ENCODE measurements at places on chromosomes 16 and 17. TPM values are rescaled to one million over a fixed set of nuclear protein-coding genes. Genes with fewer than 3 reads are reported as not detected.

ASGR1 gene
- not detected for total RNA-seq

- DNase-seq, result peak; percentile 65
Measured at GRCh38 chr16:23435500-23435899, 17.5 kb downstream of the COG7 start.

DNA sequence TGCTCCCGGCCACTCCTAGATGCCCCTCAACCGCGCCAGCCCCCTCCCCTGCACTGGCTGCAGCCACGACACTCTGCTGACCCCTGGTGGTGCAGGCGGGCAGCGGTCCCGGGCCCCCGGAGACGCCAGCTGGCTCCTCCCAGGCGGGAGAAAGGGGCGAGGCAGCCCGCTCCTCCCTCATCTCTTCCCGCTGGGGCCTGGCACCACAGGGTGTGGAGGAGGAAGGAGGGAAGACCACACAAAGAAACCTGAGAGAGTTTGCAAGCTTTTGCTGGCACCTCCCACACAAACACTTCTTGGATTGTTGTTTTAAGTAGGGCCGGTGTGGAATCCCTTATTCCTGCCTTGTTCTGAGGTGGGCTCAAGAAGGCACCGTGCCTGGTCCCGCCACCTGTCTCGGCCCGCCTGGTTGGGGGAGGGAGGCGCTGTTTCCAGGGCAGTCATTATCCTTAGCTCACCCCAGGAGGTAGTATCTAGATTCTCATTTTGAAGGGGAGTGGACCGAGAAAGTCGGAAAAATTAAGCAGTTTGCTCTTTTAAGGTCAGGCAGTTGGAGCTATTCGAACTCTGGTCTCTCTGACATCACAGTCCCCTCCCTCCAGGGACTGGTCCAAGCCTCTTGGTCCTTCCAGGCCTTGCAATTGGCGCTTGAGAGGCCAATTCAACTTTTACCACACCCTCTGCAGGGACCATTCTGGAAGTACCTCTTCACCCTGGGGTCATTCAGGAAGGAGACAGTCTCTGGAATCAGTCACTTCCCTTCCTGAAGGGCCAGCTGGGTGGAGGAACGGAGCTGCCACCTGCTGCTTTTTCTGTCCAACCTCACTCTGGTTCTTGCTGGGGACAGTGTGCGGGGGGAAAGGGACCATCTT lies 959 bp upstream of the ANKRD13B start:
- peak; percentile 81 for DNase-seq

DNA sequence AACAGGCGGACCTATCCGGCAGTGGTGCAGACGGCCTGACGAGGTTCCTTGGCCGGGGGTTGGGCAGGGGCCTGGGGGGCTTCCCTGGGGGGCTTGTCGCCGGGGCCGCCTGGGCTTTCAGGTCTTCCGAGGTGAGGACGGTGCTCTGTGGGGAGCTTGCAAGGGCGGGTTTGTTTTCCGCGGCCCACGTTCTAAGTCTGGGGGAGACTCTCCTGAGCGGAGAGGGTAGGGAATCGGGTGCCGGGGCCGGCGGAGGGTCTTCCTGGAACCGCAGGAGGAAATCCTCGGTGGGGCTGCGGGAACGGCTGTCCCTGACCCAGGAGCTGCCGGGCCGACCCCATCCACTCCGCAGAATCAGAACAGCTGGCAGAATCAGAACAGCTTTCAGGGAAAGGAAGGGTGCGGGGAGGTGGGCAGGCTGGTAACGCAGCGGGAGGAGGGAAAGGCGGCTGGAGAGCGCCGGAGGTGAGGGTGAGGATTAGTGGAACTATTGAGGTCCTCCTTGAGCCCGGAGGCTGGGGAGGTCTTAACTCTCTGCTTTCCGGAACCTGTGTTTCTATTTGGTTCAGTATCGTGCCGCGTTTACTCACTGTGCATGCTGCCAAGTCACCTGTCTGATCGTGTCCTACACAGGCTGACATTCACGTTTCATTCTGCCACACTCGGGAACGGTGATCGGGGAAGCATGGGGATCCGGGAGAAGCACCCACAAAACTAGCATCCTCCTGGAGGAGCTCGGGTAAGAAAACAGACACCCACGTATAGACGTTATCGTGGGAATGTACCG lies 28.9 kb downstream of the CPSF4L start:
- no peak for DNase-seq

DNA sequence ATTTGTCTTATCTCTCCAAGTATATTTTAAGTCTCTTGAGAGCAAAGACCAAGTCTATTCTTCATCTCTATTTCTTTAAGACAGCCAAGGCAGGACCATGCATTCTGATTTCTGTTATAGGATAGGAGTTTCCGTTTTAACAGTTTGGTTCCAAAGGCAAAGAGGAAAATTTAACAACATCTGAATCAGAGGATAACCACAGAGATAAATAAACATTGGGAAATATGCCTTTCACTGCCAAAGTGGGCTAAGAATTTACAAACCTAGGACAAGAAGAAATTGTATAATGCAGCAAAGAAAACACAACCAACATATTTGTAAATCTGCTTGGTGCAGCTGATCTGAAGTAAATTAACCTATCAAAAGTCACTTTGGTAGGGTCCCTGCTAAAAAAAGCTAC lies 37.7 kb downstream of the USP32 start:
- DNase-seq, result peak; percentile 84

GRCh38 chr17:63332286-63332685 lies 113.8 kb downstream of the CYB561 start:
- no peak for DNase-seq
